ENCODE measurements at places on chromosomes 6 and 20. TPM values are rescaled to one million over a fixed set of nuclear protein-coding genes. Genes with fewer than 3 reads are reported as not detected.

NOTCH4 gene
- 64.4 TPM for total RNA-seq

POLR1C gene
- total RNA-seq = 27.6 TPM

- no peak for DNase-seq
Measured at GRCh38 chr6:47407300-47408281, 70.0 kb upstream of the CD2AP start.

- DNase-seq = no peak
Measured at GRCh38 chr6:34080357-34080756, 65.5 kb downstream of the GRM4 start.

DNA sequence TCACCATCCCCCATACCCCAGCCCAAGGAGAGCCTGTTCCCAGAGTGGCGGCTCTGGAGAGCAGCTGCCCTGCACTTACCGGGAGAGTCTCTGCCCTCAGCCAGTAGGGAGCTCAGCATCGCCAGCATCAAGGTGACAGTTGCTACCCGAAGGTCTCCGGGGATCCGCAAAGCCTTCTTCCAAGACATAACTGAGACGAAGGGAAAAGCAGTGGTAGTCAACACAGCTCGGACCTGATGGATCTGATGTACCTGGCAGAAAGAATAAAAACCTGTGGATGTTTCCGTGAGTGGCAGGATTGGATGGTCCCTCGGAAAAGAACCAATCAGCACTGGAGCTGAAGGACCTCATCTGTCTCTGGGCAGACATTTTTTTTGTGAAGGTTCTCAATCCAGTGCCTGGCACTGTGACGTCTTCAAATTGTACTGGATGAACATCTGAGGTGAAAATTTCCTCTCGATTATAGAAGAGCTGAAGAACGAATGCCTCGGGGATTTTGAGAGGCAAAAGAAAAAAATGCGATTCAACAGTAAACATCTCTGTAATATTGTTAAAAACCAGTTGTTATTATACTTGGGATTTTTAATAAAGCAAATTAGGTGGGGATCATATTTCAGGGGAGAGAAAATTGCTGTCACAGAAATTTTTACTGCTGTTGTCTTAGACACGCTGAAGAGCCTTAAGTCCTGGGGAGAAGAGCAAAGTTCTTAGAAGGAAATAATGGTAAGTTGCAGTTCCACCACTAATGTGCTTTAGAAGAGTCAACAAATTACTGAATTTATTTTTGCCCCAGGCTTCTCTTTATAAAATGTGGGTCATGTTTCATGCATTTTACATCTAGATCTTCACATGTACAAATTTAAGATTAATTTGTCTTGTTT, at the start of gene HLA-DQB1:
TSS of gene HLA-DQB1 (minus strand) at position 238 of the 881 bp plus-strand sequence. CDS start at position 188, 50 bp downstream.
- DNase-seq = no peak

GRCh38 chr6:3382326-3383279, 74.2 kb downstream of the SLC22A23 start:
- no peak for DNase-seq

GRCh38 chr20:46883892-46884291, 10.8 kb upstream of the EYA2 start:
- no peak for DNase-seq

DNA sequence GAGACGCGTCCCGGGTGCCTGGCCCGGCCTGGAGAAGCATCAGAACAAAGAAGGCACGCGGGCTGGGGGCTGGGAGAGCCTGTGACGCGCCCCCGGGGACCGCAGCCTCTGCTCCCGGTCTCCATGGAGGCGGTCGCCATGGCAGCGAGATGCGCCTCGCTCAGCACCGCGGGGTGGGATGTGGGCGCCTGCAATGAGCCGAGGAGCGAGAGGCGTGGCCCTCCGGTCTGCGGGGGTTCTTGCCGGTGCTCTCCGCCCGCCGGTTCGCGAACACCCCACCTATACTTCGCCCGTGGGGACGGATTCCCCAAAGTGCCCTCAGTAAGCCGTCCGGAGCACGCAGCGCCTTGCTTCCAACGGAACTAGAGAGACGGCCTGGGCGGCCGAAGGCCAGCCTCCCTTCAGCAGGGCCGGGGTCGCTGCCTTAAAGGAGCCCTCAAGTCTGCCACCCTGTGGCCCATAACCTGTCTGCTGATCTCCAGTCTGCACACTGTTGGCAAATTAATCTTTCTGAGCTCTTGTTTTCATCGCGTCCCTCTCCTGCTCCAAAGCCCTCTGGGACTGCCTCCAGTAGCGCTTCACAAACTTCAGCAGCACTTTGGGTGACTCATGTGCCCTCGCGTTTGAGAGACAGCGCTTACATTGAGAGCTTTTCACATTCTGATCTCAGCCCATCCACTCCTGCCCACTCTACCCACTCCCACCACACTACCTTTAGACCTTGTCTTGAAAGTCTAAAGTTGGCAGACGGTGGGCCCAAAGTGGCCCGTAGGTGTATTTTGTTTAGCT, 983 bp upstream of the ADISSP start:
- DNase-seq = peak; percentile 92

DNA sequence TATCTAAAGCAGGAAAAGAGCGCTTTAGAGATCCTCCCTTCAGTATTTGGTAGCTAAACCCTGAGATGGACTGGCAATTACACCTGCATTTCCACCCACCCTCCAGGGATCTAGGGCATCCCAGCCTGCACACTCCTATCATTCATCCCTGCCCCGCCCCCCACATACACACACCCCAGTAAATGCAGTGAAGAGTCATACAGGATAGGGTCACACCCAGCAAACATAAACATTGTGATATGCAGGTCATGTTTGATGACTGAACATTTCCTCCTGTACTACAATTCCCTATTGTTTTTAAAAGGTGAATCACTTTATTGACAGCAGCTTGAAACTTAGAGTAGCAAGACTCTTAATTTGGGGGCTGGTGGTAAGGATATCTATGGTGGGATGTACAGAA, 112.9 kb downstream of the FOXO3 start:
- DNase-seq = no peak

GRCh38 chr20:58908941-58909340, 56.4 kb downstream of the GNAS start:
- DNase-seq = no peak
